ENCODE measurements at places on chromosomes 5 and 9. TPM values are rescaled to one million over a fixed set of nuclear protein-coding genes. Genes with fewer than 3 reads are reported as not detected.

Gene SEMA5A
- 0.51 TPM for total RNA-seq

Gene SH3RF2
- total RNA-seq = not detected

DNA sequence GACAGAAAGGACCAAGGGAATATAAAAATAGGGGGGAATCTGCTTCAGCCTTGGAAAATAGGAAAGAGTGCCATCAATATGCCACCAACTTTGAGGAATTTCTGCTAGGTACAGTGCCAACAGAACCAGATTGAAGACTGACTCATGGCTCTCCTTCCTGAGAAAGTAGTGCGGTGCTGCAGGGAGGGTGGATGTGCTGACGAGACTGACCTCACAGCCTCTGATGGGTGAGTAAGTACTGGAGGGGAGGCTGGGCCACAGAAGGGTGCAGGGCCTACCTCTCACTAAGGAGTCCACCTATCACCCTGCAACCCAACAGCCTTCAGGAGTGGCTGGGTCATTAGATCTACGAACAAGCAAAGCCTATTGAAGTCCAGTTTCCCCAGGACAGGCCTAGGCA lies 187.6 kb downstream of the GABBR2 start:
- H3K4me3 ChIP-seq = no peak overlapping the region
- no peaks in the 10 kb centered on the region for H3K36me3 ChIP-seq
- peaks cover 5% of the 10 kb centered on the region for H3K27me3 ChIP-seq

DNA sequence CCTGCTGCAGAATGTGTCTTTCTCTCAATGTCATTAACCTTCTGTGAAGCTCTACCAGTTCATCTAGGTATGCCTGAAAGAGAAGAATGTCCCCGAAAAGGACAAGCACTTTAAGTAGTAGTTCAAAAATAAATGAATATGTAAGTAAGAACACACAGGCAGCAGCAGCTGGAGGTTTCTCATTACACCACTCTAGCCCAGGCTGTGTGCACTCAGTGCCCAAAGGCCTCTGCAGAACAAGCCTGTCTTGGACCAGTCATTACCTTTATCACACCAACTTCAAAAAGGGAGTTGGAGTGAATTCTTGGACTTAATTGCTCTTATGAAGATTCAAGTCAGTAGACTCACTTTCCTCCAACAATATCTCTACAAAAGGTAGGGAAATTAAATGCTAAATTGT lies 268.8 kb downstream of the MLLT3 start:
- DNase-seq = no peak
- no peaks in the 10 kb centered on the region for H3K36me3 ChIP-seq
- no peak overlapping the region for H3K27ac ChIP-seq
- H3K4me1 ChIP-seq = peaks cover 20% of the 10 kb centered on the region
- H3K4me3 ChIP-seq = no peak overlapping the region
- H3K27me3 ChIP-seq = no peaks in the 10 kb centered on the region

GRCh38 chr9:2169035-2169434 lies 153.9 kb downstream of the SMARCA2 start:
- no peak overlapping the region for H3K4me3 ChIP-seq
- H3K27me3 ChIP-seq = peaks cover 2% of the 10 kb centered on the region
- no peak overlapping the region for H3K27ac ChIP-seq
- H3K36me3 ChIP-seq = peaks cover 8% of the 10 kb centered on the region

- no peaks in the 10 kb centered on the region for H3K4me1 ChIP-seq
- no peaks in the 10 kb centered on the region for H3K36me3 ChIP-seq
- no peak overlapping the region for H3K4me3 ChIP-seq
- DNase-seq = no peak
Measured at GRCh38 chr5:36261186-36261585, 19.5 kb upstream of the NADK2 start.

GRCh38 chr9:69199769-69200470 lies 25.8 kb downstream of the TJP2 start:
- no peak for DNase-seq
- no peaks in the 10 kb centered on the region for H3K36me3 ChIP-seq
- no peak overlapping the region for H3K27ac ChIP-seq
- no peak overlapping the region for H3K4me3 ChIP-seq
- H3K27me3 ChIP-seq = peaks cover 3% of the 10 kb centered on the region
- H3K4me1 ChIP-seq = peaks cover 5% of the 10 kb centered on the region

DNA sequence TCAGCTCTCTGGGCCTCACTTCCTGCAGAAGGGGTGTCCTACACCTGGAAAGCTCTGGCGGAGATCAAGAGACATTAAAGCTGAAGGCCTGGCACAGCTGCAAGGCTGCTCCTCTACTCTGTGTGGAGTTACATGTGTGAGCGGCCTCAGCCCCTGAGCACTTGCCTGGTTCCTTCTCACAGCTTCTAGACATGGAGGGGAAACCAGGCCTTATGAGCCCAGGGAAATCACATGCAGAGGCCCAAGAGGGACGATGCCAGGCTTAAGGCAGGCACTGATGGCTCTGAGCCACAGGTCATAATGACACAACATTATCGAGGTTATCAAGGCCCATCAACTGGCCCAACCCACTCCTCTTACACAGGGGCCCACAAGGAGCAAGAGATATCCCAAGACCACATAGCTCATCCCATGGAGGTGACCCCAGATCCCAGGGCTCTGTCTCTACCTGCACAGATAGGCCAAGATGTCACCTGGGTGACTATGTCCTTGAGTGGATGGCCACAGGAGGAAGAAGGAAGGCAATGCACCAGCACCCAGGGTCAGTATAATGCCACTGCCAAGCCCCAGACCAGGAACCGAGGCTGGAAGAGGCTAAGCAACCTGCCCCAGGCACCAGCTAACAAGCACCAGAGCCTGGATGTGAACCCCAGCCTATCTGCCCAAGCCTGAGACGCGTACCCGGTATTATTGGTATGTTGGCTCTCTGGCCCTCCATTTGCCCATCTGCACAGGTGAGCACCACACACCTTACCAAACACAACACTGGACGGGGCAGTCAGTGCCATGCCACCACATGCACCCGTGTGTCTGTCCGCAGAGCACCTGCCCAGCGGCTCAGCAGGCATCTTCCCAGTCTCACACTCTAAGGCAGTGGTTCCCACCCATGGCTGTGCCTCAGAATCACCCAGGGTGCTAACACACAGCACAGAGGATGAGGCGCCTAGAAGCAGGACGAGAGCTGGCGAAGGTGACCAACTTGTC lies 143.3 kb downstream of the GABBR2 start:
- H3K27me3 ChIP-seq = peaks cover 4% of the 10 kb centered on the region
- DNase-seq = no peak
- H3K4me1 ChIP-seq = peaks cover 34% of the 10 kb centered on the region
- H3K36me3 ChIP-seq = no peaks in the 10 kb centered on the region
